Right atrium auricular region (tissue), 2 donors: ENCODE measurements at places on chromosomes 11 and 22.

DNA sequence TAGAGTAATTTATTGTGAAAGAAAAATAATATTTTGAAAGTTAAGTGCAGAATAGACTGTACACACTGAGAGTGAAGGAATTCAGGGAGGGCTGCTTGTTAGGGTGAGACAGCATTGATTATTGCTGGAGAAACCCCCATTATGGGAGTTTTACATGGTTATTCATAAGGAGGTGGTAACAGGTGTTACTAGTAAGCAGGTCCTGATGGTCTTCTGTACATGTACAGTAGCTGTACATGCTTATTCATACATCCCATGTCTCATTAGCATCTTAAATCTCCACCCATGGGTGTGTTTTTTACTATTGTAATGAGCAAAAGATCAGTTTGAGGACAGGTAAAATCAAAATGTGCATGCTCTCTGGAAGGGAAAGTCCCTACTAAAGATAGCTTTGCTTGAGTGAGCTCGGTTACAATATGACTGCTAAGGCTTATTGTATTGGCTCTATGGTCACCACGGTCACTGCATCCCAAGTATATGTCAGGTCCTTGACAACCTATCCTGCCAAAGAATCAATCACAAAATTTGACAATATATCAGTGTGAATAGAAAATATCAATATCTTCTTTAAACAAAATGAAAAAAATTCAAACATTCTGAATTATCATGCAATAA lies 6.2 kb downstream of the KDM4F start:
- DNase-seq, result no peak

DNA sequence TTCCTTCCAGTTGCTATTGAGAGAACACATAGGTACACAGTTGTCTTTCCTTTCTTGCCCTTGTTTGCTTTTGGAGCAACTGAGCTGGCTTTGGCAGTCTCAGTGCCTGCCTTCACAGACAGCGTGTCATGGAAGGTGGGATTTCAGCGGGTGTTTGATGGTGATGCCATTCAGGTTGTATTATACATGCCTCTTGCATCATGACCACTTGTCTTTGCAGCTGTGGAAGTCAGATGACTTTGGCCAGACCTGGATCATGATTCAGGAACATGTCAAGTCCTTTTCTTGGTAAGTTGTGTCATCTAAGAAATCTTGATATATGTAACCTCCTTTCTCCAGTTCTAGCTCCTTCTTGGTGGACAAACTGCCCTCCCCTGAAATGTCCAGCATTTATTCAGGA lies 37.1 kb upstream of the SORL1-AS1 start:
- DNase-seq, result peak; percentile 26

DNA sequence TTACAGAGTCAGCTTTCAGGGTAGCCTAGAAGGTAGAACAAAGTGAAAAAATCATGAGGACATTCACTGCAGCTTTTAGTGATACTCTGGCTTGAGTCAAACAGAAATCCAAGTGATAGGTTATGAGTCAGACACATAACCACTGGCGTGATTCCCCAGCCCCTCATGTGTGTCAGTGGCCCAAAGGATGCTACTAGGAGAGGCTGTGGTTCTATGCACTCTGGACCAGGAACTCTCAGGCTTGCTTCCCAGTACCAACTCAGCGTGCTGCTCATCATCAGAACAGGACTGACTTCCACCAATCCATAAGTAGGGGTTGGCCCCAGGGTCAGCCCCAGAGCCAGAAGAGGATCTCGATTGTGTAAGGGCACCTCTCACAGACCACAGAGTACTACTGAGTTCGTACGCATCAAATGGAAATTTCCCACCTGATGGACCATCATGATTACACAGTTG lies 116.8 kb downstream of the MED15 start:
- no peak for DNase-seq

DNA sequence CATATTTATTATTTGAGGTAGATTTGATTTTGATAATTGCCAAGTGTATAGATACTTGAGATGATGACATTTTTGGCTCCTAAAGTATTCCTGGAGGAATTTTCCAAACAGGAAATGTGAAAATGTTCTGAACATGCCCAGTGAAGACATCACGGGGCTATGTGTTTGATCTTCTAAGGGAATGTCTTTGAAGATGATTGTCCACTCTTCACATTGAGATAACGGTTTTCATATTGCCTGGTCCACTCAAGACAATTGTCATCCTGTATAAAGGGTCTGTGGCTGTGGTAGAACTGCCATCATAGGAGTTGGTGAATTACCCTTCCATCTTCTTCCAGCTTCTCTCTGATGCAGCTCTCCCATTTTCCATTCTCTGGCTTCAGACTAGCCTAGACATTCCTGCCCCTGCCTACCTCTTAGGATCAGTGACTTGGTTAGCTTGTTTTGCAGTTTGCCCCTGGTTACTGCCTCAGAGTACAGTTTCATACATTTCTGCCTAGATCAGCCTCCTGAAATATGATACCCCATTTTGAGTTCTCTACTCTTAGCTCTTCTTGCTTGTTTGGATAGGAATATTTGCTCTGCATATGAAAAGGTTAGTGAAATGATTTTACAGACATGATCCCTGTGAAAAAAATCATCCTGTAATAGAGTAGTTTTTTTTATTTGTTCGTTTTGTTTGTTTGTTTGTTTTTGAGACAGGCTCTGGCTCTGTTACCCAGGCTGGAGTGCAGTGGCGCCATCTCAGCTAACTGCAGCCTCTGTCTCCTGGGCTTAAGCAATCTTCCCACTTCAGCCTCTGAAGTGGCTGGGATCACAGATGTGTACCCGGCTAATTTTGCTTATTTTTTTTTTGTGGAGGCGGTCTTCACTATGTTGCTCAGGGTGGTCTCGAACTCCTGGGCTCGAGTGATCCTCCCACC lies 111.4 kb upstream of the SORL1-AS1 start:
- DNase-seq, result no peak

DNA sequence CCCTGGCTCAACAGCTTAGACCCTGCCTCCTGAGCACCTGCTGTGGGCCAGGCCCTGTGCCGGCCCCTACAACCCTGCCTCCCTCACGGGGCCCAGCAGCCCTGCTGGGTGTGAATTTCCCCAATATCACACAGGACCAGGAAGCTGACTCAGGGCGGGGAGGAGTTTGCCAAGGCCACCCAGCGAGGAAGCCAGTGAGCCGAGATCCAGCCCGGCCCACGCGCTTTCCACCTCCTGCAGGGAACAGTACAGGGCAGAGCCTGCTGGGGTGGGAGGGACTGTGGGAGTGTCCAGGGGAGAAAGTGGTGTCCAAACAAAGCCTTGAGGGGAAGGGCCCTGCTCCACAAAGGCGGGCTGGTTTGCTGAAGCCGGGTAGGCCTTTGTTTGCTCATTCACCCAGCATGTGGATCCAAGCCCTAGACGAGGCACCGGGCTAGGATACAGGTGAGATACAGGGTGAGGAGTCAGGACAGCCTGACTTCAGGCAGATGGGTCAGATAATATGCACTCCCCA lies 26.8 kb downstream of the RPL3 start:
- peak; percentile 96 for DNase-seq

GRCh38 chr11:46617134-46617971 lies at the start of the genes ATG13 and HARBI1:
ATG13 (plus strand) TSS chr11:46617553; CDS start chr11:46644292, 26,739 bp downstream.
HARBI1 (minus strand) TSS chr11:46617227; CDS start chr11:46616237, 990 bp downstream.
- peak; percentile 85 for DNase-seq

DNA sequence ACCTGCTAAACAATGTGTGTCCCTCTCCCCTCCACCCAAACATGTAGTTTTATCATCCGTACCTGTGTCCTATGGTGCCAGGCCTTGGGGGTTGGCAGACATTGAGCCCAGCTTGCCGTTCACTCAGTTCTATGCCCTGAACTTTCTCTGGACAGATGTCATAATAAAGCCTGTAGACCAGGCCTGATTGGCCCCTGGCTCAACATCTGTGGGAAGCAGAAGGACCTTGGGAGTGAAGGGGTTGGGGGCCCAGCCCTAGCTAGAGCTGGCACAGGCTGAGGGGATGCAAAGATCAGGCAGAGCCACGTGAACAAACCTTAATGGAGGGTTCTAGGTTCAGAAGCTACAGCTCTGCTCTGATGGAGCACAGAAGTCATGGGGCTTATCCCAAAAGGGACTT lies 600.6 kb downstream of the BUD13 start:
- peak; percentile 50 for DNase-seq

DNA sequence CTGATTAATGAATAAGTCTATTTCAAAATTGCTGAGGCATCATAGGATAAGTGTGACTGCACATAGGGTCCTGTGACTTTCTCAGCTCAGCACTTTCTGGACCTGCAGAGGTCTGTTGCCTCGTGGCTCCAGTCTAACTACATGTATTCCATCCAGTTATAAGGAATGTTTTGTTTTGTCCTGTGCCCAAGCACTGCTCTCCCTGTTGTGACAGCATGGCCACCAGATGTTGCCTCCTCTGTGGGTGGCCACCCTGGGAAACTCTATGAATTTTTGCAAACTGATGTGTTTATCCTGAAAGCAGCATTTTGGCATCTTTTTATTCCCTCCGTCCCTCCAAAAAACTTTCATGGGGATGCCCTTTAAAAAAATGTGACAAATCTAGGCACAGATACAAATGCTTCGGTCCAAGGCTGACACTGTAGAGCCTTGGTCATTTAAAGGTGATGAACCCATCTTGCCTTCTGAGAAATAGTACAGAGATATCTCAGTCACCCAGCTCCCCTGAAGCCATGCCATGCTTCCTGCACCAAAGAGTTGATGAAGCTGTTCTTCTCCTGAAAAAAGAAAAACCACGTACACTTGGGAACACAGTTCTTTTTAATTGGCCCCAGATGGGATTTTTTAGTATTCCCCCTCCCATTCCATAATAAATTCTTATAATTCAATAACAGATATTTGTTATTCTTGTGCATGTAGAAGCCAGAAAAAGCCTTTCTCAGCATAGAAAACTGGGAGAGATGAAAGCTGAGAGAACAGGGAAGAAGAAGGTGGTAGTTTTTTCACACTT lies 72.6 kb downstream of the CCDC34 start:
- no peak for DNase-seq

DNA sequence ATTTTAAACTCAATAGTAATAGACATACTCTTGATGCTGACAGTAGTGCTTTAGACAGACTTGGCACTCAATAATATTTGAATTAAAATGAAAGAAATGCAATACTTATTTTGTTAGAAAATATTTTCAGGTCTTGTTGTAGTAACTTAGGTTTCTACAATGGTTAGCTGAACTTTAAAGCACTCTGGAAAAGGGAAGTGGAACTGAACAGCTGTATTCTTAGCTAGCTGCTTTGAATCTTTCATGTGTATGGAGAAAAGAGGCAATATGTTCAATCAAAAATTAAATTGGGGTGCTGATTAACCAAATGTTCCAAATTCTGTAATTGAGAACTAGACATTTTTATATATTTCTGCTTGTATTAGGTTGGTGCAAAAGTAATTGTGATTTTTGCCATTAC lies 517.9 kb upstream of the RAG2 start:
- DNase-seq, result no peak

DNA sequence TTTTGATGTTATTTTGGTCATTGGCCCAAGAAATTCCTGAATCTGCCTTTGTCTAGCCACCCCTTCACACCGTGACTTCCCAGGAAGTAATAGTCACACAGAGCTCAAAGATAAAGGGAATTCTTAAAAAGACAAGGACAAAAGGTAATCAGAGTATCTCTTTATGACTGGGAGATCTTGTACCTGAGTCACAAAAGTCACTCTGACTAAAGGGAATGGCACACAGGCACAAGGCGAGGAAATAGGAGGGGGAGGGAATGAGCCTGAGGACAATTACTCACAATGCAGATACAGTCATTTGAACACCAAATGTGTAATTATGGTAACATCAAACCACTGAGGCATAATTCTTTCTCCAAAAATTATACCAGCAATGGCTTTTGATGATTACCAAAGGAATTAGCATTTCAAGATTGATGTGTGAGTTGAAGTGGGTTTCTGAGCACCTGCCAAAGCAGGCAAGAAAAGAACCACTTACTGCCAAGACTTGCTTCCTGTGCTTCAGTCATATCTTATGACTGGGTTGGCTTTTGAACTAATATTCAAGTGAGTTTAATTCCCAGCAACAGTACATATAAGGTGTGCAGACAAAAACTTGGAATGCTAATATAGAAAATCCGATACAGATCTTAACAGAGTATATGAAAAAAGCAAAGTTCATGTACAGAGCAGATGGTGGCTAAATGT lies 856.4 kb downstream of the LRRC4C start:
- DNase-seq, result no peak

- no peak for DNase-seq
Observed at GRCh38 chr11:95910638-95911368, 13.1 kb downstream of the MTMR2 start.

GRCh38 chr11:81787584-81788049 lies 946.0 kb downstream of the FAM181B start:
- no peak for DNase-seq

DNA sequence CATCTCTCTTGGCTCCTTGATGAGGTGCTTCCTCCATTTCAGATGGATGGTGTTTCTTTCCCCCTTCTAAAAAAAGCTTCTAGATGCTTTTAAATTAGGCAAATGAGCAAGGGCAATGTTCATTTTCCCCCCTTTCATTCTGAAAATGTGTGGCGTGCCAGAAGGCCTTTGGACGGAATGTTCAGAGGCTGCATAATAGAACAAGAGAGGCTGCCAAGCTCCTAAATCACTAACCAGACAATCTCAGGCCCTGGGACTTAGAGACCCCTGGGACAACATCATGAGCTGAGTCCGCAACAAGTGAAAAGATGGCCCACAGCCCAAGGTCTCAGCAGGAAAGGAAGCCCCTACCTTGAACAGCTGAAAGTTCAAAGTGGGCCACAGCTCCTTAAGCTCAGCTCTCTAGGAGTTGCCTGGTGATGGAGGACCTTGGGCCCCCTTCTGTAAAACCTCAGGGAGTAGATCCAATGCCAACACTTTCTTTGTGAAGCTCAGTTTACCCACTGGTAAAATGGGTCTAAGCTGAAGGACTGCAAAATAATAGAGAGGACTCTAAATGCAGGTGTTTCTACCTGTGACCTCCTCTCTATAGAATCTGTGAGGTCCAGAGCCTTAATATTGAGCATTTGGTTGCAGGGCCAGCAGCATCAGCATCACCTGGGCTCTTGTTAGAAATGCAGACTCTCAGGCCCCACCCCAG lies 144.0 kb downstream of the FBXO7 start:
- no peak for DNase-seq

GRCh38 chr11:125494974-125495725 lies 915 bp downstream of the FEZ1 start:
- DNase-seq, result no peak

GRCh38 chr11:110883256-110883655 lies 171.0 kb upstream of the ARHGAP20 start:
- DNase-seq, result no peak

GRCh38 chr22:37996079-37996478 lies 11.7 kb upstream of the SOX10 start:
- DNase-seq, result no peak

DNA sequence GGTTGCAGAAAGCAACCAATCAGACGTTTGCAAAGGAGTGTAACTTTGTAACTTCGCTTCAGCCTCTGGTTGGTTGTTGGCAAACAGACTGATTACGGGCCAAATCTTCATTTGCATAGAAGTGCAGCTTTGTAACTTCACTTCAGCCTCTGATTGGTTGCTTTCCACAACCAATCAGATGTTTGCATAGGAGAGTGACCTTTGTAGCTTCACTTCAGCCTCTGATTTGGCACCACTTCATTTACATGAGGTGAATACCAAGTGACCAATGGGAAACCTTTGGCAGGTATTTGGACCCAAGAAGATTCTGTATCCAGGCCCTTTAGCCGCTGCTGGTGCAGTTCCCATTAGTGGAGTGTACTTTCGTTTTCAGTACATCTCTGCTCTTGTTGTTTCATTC lies 16.0 kb downstream of the USP47 start:
- DNase-seq, result no peak
